ENCODE measurements at places on chromosomes 11 and 22. TPM values are rescaled to one million over a fixed set of nuclear protein-coding genes. Genes with fewer than 3 reads are reported as not detected.

Gene OR5B2
- not detected for polyA plus RNA-seq

Gene SCN3B
- polyA plus RNA-seq, result 37.6 TPM

Gene FAM181B
- 0.16 TPM for polyA plus RNA-seq

Gene DDTL
- polyA plus RNA-seq, result 6.7 TPM

Gene HEPN1
- not detected for polyA plus RNA-seq

Gene ELP4
- 16.6 TPM for polyA plus RNA-seq

Gene PDE3B
- 4.3 TPM for polyA plus RNA-seq

Gene PTGDR2
- polyA plus RNA-seq, result 1.6 TPM

Gene MIOX
- polyA plus RNA-seq, result not detected

Gene BAD
- polyA plus RNA-seq, result 32.8 TPM

Data from muscle of back (tissue), 13 donors.